Pulmonary artery endothelial cell (primary cell): ENCODE measurements at places on chromosomes 16 and 17. TPM values are rescaled to one million over a fixed set of nuclear protein-coding genes. Genes with fewer than 3 reads are reported as not detected.

DNAH3 gene
- under 0.01 TPM in 1 of 2 replicates, not detected in the other for total RNA-seq

ATP2A3 gene
- 0.53 and 3.6 TPM in 2 replicates for total RNA-seq

METTL22 gene
- total RNA-seq: 21.8 and 28.1 TPM in 2 replicates

TEKT3 gene
- not detected in 2 replicates for total RNA-seq

RND2 gene
- 0.35 and 0.46 TPM in 2 replicates for total RNA-seq

STH gene
- not detected in 2 replicates for total RNA-seq

ZNF668 gene
- 6.8 and 9.2 TPM in 2 replicates for total RNA-seq

DHRS7C gene
- not detected in 2 replicates for total RNA-seq

PTX4 gene
- total RNA-seq: not detected in 2 replicates
